ENCODE measurements at places on chromosomes 16 and 17.

DNA sequence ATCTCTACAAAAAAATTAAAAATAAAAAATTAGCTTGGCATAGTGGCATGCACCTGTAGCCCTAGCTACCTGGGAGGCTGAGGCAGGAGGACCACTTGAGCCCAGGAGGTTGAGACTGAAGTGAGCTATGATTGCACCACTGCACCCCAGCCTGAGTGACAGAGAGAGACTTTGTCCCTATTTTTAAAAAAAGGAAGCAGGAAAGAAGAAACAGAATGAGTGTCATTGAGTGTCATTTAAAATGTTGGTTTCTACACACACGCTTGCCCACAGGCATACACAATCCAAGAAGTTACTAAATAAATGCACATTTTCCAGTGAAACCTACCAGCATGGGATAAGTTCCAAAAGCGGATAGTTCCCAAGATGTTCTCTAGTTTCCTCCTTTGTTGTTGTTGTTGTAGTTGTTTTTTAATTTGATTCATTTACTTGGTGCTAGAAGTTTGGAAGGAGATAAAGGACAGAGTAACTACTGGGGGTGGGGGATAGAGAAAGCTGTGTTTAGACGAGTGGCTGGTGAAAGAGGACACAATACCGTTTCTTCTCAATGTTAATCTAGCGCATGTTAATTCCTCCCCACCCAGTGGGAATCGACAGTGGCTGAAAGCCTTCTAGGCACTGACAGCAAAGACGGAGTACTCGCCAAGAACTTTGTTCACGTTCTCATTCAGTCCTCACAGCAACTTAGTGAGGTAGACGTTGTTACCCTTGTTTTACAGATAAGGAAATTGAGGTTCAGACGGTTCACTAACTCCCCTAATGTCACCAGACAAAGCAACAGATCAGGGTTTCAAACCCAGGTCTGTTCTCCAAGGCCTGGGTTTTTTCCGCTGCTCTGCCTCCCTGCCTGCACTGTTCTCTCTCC lies 17.3 kb downstream of the MRPS23 start:
- DNase-seq: no peak

DNA sequence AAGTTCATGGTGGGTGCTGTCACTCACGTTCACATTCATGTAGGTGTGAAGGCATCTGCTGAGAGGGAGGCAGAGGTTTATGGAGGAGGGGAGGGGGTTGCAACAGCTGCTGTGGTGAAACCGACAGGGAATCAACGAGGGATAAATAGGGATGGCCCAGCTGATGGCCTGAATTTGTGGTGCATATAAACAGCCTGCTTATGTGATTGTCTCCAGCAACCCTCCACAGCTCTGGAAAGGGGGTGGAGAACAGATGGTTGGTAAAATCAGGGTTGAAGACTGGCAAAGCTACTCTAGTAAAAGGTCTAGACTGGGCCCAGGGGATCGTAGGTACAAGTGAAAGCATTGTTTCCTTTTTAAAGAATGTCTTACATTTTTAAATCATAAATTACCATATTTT lies 53.7 kb downstream of the IQCK start:
- no peak for DNase-seq

DNA sequence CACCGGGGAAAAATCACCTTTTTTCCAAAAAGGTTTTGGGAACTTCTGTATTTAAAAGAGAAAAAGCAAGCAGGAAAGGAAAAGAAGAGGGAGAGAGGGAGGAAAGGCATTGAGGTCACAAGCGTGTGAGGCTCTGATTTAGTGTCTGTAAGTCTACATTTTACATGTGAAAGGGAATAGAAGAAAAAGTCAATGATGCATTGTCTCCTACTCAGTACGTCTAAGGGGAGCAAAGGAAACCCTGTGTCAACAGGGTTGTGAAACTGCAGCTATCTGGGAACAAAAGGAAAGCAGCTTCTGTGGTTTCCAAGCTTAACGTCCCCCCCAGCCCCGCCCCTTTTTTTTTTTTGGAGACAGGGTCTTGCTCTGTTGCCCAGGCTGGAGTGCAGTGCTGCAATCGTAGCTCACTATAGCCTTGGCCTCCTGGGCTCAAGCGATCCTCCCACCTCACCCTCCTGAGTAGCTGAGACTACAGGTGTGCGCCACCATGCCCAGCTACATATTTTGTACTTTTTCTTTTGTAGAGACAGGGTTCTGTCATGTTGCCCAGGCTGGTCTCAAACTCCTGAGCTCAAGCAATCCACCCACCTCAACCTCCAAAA lies 1.8 kb upstream of the CDC42EP4 start:
- DNase-seq: no peak

- no peak for DNase-seq
Observed at GRCh38 chr16:26981266-26981938, 85.3 kb upstream of the C16orf82 start.

DNA sequence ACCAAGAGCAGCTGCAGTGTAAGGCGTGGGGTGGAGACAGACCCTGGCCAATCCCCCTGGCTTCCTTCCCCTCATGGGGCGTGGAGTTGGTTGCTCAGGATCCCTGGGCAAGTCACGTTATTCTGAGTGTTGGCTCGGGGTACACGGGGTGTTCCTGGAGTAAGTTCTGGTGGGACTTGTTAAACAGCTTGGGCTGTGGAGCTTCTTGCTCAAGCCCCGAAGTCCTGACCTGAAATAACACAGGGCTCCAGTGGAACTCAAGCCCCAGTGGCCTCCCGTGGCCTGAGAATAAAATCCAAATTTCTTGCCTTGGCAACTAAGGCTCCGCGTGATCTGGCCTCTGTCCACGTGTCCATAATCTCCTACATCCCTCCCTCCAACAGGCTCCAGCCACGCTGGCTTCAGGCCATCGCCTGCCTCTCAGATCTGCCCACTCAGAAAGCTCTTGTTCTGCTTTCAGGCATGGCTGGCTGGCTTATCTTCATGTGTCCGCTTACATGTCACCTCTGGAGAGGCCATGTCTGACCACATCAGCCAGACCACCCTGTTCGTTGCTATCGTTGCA lies 49.3 kb upstream of the BCO1 start:
- DNase-seq: peak; percentile 88

GRCh38 chr16:87321336-87322107 lies 4.3 kb upstream of the C16orf95 start:
- no peak for DNase-seq

DNA sequence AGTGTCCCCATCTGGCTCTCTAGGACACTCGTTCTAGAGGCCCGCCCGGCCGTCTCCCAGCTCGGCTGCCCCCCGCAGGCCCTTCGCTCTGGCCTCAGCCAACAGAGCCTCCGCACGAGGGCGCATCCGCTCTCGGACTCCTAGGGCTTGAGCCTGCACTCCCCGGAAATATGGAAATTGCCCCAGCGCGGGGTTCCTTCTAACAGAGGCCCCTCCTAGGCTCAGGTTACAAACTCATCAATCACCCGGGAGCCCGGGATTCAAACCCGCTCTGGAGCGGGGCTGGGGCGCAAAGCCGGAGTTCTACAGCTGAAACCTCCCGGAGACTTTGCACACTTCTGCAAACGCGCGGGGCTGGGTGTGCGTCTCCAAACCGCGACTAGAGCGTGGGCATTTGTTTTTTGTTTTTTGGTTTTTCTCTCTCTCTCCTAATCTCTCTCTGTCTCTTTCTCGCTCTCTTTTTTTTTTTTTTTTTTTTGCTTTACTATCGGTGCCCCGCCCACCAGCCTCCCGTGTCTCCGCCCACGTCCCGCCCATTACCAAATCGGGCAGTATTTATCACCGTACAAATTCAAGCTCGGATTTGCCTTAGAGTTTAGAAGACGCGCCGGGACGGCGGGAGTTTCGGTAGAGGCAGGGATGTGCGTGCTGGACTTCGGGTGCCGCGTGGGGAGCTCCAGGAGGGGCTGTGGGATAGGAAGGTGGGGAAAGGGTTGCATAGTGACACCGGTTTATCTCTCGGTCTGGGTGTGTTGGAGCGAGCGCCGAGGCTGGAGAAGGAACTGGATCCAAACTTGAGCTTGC lies 2.4 kb upstream of the FOXL1 start:
- peak; percentile 94 for DNase-seq

- no peak for DNase-seq
Observed at GRCh38 chr16:49855822-49856671, at the start of gene ZNF423. Gene ZNF423 (minus strand): TSS chr16:49856112. CDS start chr16:49855774, 338 bp downstream.

GRCh38 chr16:66510298-66510697 lies 39.6 kb downstream of the TK2 start:
- DNase-seq: peak; percentile 63

GRCh38 chr17:79296243-79296642 lies 221.6 kb downstream of the ENGASE start:
- no peak for DNase-seq

GRCh38 chr17:10083864-10084263 lies 114.5 kb downstream of the GAS7 start:
- no peak for DNase-seq

DNA sequence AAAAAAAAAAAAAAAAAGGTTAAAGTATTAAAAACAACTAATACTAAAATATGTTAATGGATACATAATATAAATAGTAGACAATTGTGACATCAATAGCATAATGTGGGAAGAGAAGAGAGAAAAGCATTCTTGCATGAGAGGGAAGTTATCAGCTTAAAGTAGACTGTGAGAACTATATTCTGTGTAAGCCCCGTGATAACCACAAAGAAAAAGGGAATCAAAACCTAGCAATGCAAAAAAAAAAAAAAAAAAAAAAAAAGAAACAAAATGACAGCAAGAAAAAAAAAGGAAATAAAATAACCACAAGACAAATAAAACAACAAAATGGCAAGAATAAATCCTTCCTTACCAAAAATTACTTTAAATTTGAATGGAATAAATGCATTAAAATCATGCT lies 39.8 kb upstream of the MYLK3 start:
- no peak for DNase-seq

GRCh38 chr17:11628374-11628773 lies 30.1 kb downstream of the DNAH9 start:
- no peak for DNase-seq

DNA sequence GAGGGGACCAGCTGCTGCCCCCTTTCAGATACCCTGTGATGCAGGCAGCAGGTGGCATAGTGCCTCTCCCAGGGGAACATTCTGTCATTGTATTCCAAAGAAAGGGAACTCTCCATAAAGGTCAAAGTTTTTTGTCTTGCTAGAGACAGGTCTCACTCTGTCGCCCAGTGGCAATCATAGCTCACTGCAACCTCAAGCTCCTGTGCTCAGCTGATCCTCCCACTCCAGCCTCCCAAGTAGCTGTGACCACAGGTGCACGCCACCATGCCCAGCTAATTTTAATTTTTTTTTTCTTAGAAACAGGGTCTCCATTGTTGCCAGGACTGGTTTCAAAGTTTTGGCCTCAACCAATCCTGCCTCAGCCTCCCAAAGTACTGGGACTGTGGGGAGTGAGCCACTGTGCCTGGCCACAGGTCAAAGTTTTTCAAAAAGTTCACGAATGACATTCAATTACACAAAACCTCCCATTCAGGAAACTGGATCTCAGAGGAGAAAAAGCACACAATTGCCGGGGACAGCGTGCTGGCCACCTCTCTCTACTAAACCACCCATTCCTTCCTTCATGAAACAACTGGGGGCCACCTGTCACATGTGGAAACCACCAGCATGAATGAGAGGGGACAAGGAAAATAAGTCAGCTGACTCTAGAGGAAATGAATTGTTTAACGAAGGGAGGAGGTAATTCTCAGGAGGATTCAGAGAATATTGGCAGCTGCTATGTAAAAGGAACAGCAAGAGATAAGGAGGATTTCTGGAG lies 80.0 kb downstream of the MARCHF10 start:
- no peak for DNase-seq

DNA sequence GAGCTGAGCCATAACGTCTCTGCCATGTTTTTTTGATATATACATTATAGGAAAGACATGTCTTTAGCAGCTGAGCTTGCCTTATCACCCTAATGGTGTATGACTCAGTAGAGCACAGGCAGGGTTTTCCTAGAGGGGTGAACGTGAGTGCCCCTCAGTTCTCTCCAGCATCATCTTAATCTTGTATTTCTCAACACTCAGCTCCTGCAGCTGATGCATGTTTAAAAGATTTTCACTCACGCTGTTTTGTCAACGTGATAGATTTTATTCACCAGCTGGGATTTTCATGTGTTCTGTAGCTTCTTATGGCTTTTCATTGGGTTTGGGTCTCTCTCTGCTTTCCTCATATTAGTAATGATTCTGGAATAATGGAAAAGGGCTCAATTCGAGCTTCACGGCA lies 186.0 kb upstream of the PMFBP1 start:
- DNase-seq: no peak

GRCh38 chr17:11882716-11883115 lies 114.6 kb downstream of the ZNF18 start:
- DNase-seq: no peak

GRCh38 chr17:35866341-35866950 lies 2.2 kb downstream of the HEATR9 start:
- no peak for DNase-seq

Data from aorta (tissue), 5 donors.